Femur (tissue), 1 donor: ENCODE measurements at places on chromosomes 7 and 10.

GRCh38 chr10:121522831-121523230 lies 75.4 kb downstream of the FGFR2 start:
- DNase-seq = no peak

DNA sequence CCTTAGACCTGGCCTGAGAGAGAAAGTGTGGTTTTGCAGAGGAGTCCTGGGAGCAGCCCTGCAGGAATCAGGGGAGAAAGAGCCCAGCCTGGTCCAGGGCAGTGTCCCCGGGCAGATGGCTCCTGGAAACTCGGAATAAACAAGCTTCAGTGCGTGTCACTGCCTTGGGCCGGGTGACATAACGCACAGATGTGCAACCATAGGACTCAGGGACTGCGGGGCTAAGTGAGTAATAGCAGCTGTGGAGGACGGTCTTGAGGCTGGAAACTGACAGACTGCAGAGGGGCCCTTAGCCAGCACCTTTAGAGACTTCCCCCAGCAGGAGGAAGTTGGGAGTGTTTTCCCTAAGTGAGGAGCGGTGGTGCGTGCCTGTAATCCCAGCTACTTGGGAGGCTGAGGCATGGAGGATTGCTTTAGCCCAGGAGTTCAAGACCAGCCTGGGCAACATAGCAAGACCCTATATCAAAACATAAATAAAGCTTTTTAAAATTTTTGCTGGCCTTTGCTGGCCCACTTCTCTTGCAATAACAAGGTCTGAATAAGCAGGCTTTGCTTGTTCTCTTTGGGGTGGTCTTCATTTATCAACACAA lies 5.3 kb upstream of the CLIP2 start:
- DNase-seq = no peak

DNA sequence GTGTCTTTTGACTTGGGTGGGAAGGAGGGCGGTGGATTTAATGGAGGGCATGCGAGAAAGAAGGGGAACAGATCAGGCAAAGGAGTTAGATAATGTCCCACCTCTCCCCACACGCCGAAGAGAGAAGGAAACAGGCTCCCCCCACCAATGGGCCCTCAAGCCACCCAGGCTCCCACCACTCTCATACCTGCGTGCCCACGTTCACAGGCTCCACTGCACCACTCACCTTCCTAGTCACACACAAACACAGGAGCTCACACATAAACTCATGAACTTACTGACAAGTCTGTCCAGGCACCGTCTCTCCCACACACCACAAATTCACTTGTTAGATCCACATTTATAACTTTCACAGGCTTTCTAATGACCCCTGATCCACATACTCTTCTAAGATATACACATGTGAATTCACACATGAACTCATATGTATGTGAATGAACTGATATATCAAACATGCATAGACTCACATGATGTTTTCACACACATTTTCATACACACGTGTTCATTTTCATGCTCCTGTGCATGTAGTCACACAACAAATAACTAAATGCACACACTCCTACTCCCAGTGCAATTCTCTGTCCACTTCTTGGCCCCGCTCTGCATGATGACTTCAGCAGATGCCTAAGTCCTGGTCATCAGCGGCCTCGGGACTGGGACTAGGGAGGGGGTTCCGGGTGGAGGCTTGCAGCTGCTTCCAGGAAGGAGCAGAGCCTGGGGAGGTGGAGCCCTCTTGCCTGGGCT lies 1.5 kb downstream of the LZTS2 start:
- peak; percentile 93 for DNase-seq

DNA sequence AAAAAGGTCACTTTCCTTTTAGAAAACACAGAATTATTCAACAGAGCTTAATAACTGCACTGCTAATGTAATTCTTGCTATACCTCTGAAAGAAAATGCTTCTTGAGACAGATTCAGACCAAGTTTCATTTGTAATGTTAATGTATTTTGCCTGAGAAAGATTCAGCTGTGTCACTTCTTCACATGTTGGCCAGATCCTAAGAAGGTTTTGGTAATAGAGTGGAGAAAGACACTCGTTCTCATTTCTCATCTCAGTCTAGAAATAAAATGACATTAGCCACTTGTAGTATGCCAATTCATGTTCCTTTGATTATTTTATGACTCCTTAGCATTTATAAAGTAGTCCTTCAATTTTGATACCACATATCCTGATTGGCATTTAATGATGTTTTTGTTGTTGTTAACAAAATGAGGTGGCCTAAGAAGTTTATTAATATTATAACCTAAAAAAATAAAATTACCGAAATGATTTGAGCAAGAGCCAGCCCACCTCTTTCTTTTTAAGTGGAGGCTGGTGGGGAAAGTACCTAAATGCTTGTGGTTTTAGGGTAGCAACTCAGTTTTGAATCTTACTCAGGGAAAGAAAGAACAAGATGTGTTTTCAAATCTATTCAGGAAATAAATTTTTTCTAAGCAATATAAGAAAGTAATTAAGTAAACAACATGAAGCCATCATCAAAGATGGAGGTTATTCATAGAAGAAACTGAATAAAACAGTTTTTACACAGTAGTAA lies 16.4 kb upstream of the ELAPOR2 start:
- DNase-seq = no peak

- DNase-seq = no peak
Measured at GRCh38 chr10:126214021-126214420, 174.3 kb downstream of the ADAM12 start.
